HFFc6 (cell line): ENCODE measurements at places on chromosomes 13 and 19. TPM values are rescaled to one million over a fixed set of nuclear protein-coding genes. Genes with fewer than 3 reads are reported as not detected.

Gene NFIX
- total RNA-seq, result 125 to 146 TPM (median 142 TPM) in 3 replicates

Gene RGS9BP
- total RNA-seq, result 0.22 to 0.48 TPM (median 0.35 TPM) in 3 replicates

Gene TTC9B
- total RNA-seq, result not detected in 2 replicates

Gene MCEMP1
- total RNA-seq, result not detected in 3 replicates

Gene ZNF492
- 0.18 TPM in 1 of 3 replicates, not detected in the others for total RNA-seq

Gene SLC17A7
- total RNA-seq, result 0.07 to 0.09 TPM in 2 of 3 replicates, not detected in the other

Gene ZNF540
- 0.14 to 1.0 TPM (median 0.44 TPM) in 3 replicates for total RNA-seq

Gene ZNF264
- 18.3 to 23.5 TPM (median 20.3 TPM) in 3 replicates for total RNA-seq

Gene METTL21C
- total RNA-seq, result not detected in 3 replicates

Gene ZNF600
- 2.6 to 3.5 TPM (median 3.1 TPM) in 3 replicates for total RNA-seq

Gene FFAR2
- not detected in 3 replicates for total RNA-seq

Gene ICAM4
- 0.19 to 0.62 TPM in 2 of 3 replicates, not detected in the other for total RNA-seq

Gene FXYD1
- total RNA-seq, result 0.48 to 2.1 TPM (median 0.80 TPM) in 3 replicates

Gene F10
- total RNA-seq, result 10.2 to 19.8 TPM (median 17.3 TPM) in 3 replicates

Gene OSCAR
- total RNA-seq, result 0.29 to 2.5 TPM (median 0.41 TPM) in 3 replicates

Gene SYNGR4
- total RNA-seq, result not detected in 3 replicates

Gene RUBCNL
- not detected in 3 replicates for total RNA-seq

Gene EGLN2
- 60.8 to 71.2 TPM (median 62.1 TPM) in 3 replicates for total RNA-seq

Gene URAD
- total RNA-seq, result not detected in 3 replicates

Gene NR2F6
- 55.6 to 61.9 TPM (median 56.4 TPM) in 3 replicates for total RNA-seq

Gene VSTM1
- 1.2 TPM in 1 of 3 replicates, not detected in the others for total RNA-seq

Gene DZIP1
- total RNA-seq, result 37.5 to 41.3 TPM (median 40.3 TPM) in 3 replicates

Gene CCNA1
- total RNA-seq, result not detected in 3 replicates

Gene SHC2
- not detected in 3 replicates for total RNA-seq

Gene CLC
- not detected in 3 replicates for total RNA-seq

Gene SRRM5
- total RNA-seq, result 0.09 to 0.21 TPM (median 0.10 TPM) in 3 replicates

Gene OR7C1
- total RNA-seq, result not detected in 2 replicates

Gene GPR12
- not detected in 2 replicates for total RNA-seq

Gene TNNT1
- total RNA-seq, result 4.1 to 10.9 TPM (median 4.6 TPM) in 3 replicates

Gene SCEL
- not detected in 2 replicates for total RNA-seq

Gene SERPINE3
- total RNA-seq, result not detected in 3 replicates

Gene SULT2A1
- not detected in 3 replicates for total RNA-seq

Gene HCN2
- 2.8 to 3.8 TPM (median 3.2 TPM) in 3 replicates for total RNA-seq

Gene CATSPERD
- total RNA-seq, result not detected in 3 replicates

Gene PROZ
- total RNA-seq, result not detected in 3 replicates

Gene MISP
- 0.05 TPM in 1 of 3 replicates, not detected in the others for total RNA-seq

Gene CCDC169
- total RNA-seq, result 1.3 to 2.5 TPM (median 1.8 TPM) in 3 replicates

Gene KLK14
- 0.24 to 0.36 TPM in 2 of 3 replicates, not detected in the other for total RNA-seq

Gene GPR4
- total RNA-seq, result 2.6 to 11.7 TPM (median 3.7 TPM) in 3 replicates

Gene TMEM145
- 0.31 and 0.34 TPM in 2 replicates for total RNA-seq

Gene FLT3
- total RNA-seq, result not detected in 2 replicates

Gene KCNN4
- 0.84 to 3.1 TPM (median 2.1 TPM) in 3 replicates for total RNA-seq

Gene CDC42EP5
- 52.5 to 61.4 TPM (median 54.6 TPM) in 3 replicates for total RNA-seq

Gene C19orf73
- 0.42 to 1.4 TPM (median 1.1 TPM) in 3 replicates for total RNA-seq

Gene C5AR1
- 0.22 to 0.95 TPM (median 0.45 TPM) in 3 replicates for total RNA-seq

Gene S1PR5
- total RNA-seq, result 1.9 to 2.6 TPM (median 1.9 TPM) in 3 replicates

Gene C19orf33
- total RNA-seq, result not detected in 3 replicates

Gene BCKDHA
- total RNA-seq, result 8.0 and 13.9 TPM in 2 replicates

Gene COG3
- total RNA-seq, result 19.1 to 20.5 TPM (median 19.2 TPM) in 3 replicates

Gene FCAR
- not detected in 2 replicates for total RNA-seq

Gene NCAN
- not detected in 3 replicates for total RNA-seq

Gene NHLRC3
- 7.6 and 7.8 TPM in 2 replicates for total RNA-seq

Gene KL
- total RNA-seq, result not detected in 3 replicates

Gene CPB2
- total RNA-seq, result not detected in 3 replicates

Gene POSTN
- total RNA-seq, result 21.8 to 216 TPM (median 187 TPM) in 3 replicates

Gene TMEM255B
- 8.2 to 12.7 TPM (median 9.2 TPM) in 3 replicates for total RNA-seq

Gene CILP2
- 0.13 to 0.16 TPM (median 0.16 TPM) in 3 replicates for total RNA-seq

Gene FCHO1
- 0.31 to 0.67 TPM (median 0.54 TPM) in 3 replicates for total RNA-seq

Gene ZNF471
- 1.7 to 2.0 TPM (median 1.9 TPM) in 3 replicates for total RNA-seq
